ENCODE measurements at places on chromosomes 6 and 20.

DNA sequence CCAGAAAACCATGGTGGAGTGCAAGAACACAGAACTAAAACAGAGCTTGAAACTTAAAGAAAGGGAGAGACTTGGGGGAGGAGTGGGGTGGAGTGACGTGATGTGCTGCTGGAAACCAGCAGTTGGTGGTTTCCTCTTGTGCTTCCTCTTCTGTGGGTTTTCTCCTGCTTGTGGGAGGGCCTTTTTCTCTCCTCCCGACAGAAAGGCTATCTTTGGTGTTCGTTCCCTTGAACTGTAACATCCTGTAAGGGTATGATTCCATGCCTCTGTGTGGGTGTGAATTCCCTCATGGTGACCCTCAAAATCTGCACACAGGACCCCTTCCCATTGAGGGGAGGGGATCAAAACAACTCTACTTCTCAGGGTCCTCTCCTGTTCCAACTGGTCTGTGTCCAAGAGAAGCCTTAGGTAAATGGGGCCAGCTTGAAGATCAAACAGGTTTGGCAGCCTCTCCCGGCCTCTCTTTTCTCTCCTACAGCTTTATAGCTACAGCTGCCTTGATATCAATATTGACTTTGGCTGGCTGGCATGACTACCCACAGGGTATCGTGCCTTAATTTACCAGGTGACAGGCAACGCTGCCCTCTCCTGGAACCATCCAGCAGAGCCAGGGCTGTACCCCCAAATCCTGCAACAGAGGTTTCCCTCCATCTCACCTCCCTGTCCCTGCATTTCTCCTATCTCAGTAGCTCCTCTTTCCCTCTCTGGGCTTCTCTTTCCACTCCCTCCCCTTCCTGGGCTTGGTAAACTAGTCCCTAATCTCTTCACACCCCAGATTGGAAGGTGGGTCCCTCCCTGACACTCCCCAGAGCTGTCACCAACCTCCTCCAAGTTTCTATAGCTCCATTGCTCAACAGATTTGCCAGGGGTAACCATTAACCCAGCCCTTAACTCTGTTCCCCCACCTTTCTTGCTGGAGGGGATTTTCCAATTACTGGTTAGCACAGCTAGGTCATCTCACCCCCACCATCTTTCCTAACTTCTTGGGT is 1.5 kb upstream of the MSH5 start:
- DNase-seq, result peak; percentile 89

DNA sequence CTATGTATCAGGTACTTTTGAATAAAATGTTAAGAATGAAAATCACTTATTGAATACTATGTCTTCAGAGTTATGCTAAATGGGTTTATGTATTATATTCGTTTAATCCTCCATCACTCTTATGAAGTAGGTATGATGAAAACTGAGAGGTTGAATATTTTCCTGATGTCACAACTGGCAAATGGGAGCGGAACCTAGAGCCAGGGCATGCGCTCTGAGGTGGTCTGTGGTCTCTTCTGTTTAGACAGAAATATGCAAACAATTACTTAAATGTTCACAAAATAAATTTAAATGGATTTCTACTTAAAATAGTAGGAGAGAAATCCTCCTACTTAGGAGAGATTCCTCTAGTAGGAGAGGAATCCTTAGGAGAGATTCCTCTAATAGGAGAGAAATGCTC is 21.3 kb upstream of the UTRN start:
- DNase-seq, result no peak

DNA sequence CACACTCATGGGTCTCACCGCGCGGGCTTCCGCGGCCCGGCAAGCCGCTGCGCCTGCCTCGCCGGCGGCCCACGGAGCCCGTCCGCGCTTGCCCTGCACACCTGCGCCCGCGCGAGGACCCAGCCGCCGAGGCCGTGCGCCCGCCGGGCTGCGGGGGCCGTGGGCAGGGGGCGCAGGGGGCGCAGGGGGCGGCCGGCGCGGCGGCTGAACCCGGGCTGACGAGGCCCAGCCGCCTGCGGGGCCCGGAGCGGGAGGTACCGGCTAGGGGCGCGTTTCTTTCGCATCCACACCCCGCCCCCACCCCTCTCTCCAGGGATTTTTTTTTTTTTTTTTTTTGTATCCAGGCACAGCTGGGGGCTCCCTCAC is 43.8 kb upstream of the OSTM1 start:
- no peak for DNase-seq

GRCh38 chr20:32189691-32190615 is 17.6 kb downstream of the PLAGL2 start:
- DNase-seq, result peak; percentile 69

DNA sequence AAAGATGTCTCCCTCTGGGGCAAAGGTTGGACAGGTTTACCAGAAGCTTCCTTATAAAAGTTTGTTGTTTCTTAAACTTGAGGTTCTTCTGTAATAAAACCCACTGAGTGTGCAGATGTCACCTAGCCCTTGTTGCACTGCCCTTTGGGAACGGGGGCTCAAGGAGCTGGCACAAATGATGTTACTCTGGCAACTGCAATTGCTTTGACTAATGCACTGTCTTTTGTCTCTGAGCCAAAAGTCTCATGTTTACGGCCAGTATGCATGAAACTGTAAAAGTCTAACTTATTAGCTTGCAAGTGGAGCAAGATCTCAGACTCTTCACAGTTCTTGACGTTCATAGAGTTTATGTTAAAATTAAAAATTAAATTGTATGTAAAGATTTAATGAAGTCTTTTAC is 655.7 kb downstream of the EPHA7 start:
- DNase-seq, result no peak

- no peak for DNase-seq
These were observed 598.5 kb upstream of the IRAK1BP1 start for GRCh38 chr6:78268591-78269452.

DNA sequence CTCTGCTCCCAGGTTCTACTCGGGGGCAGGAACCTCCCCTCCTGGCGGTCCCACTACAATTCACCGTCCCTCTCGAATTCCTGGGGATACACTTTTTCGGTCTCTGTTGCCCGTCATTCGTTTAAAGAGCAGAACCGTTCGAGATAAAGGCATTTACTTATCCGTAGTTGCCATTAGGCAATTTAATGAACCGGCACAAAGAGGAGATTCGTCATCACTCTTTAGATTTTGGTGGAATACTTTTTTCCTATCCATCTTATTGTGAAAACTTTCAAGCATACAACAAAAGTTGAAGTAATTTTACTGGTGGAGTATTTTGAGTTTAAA is 1.2 kb upstream of the CD24 start:
- DNase-seq, result no peak

DNA sequence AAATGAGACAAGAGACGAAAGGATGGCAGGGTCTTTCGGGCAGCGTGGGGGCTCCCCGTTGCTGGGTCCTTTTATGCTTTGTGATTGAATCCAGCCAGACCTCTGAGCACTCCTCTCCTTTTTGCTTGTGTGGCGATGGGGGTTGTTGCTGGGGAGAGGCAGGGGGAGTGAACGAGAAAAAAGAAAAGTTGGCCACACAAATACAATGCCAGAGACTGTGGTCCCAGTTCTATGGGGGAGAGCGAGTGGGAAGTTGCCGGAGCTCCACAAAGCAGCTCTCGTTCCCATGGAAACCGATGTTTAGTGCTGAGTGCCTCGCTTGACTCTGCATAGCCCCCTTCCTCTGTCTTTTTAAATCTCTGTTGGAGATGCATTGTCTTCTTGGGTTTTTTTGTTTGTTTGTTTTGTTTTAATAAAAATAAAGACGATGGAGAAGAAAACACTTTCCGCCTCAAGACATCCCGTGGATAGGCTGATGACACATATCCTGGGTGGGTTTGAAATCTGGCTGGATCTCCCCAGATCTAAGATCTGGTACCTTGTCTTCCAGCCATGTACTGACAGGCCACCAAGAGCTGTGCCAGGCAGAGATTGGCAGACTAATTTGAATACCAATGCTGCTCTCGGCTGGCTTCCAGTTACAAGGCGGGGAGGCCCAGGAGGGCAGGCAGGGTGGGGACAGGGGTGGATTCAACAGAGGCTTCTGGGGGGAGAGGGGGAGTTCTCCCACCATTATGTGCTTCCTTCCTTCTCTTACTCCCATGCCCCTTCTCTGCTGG is 529.3 kb downstream of the QKI start:
- no peak for DNase-seq

GRCh38 chr20:58389968-58390658 is 1.1 kb downstream of the VAPB start:
- DNase-seq, result no peak

DNA sequence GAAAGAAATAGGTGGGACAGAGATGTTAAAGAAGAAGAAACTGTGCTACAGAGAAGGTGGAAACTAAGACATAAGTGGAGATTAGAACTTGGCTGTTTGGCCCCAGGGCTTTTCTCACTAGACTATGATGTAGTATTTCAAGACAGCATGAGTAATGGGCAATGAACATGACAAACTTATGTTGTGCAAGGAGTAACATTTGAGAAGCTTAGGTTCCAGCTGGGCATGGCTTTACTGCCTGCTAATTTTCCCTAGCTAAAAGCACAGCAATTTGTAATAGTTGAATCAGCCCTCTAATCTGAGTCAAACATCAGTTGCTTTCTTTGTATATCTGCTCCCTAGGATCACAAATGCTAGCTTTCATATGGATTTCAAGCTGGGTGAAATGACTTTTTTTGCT is 294.3 kb upstream of the BMP2 start:
- DNase-seq, result no peak

DNA sequence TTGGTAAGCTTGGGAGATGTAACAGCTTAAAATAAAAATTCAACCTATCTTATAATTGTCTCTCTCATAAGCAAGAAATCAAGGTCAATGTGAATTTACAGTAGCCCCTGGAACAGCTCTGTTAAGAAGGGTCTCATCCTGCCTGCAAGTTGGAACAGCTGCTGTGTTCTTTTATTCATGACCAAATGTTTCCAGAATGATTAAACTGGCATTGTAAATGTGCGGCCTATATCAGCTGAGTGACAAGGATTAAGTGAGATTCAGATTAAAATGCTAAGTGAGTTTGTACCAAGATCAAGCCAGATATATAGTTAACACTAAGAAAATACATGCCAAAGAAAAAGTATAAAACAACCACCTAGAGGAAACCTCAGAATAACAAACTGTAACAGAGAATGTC is 45.3 kb upstream of the NRSN1 start:
- no peak for DNase-seq

DNA sequence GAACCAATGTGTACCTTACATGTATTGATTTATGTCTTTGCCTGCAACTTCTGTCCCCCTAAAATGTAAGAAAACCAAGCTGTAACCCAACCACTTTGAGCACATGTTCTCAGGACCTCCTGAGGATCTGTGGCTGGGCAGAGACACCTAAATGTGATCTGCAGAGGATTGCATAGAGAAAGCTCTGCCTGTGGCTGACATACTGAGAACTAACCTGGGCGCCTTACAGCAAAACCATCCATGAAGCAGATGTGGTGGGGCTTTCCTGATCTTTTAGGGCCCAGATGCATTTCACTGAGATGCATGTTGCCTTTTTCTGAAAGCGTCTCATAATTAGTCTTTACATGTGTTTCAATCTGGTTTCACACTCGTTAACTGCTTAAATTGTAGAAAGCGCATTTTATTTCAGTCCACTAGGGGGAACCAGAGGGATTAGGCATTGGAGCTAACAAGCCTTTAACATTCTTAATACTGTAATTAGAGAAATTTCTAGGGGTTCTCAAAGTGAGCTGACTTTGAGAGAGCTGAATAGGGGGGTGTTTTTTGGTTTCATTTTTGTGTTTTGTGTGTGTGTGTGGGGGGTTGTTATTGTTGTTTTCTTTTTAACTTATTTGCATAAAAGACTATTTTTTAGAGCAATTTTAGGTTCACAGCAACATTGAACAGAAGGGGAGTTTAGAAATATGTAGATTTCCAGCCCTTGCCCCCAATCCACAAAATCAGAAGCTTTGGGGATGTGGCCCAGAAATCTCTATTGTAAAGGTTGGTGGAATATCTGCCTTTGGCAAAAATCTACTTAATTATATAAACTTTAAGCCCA is 50.9 kb upstream of the FAM184A start:
- DNase-seq, result peak; percentile 13

DNA sequence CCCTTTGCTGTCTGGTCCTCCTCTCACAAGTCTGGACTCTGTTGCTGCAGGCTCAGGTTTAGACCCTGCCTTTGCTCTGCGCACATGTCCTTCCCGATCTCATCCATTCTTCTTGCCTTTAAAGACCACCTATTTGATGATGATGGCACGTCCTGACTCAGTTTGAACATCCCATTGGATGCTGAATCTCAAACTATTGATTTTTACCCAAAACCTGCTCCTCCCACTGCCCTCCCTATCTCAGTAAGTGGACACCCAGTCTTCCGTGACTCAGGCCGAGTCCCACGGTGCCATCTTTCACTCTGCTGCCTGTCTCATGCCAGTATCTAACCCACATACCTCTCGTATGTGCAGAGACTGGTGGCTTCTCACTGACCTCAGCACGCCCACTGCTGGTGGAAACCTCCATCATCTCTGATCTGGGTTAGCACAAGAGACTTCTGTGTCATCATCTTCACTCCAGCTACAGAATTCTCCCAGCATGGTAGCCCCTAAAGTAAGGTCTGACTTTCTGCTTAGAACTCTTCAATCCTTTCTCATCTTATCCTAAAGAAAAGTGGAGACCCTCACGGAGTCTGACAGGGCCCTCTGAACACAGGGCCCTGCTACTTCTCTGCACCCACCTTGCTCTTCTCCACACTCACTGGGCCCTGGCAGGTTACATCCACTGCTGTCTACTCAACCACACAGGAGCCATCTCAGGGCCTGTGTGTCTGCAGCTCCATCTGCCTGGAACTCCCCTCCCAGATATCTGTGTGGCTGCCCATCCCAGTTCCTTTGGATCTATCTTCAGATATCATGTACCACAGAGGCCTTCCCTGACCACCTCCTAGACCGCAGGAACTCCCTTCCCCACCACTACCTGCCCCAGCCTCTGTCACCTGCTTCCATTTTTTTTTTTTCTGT is 387.1 kb upstream of the AGPAT4 start:
- DNase-seq, result no peak

- DNase-seq, result no peak
These were observed 112.5 kb downstream of the SGK1 start for GRCh38 chr6:134205366-134205765.

- no peak for DNase-seq
These were observed 59.0 kb upstream of the RNF146 start for GRCh38 chr6:127207591-127208120.

- no peak for DNase-seq
These were observed 3.9 kb downstream of the CNKSR3 start for GRCh38 chr6:154506582-154506981.

- no peak for DNase-seq
These were observed 49.4 kb upstream of the SLC22A23 start for GRCh38 chr6:3506200-3506599.

Measured in DND-41 (cell line).